ENCODE measurements at places on chromosomes 16 and 17. TPM values are rescaled to one million over a fixed set of nuclear protein-coding genes. Genes with fewer than 3 reads are reported as not detected.

The TEDC2 gene
- total RNA-seq = 17.7 TPM

- DNase-seq = no peak
These were observed 52.5 kb downstream of the SHCBP1 start for GRCh38 chr16:46568472-46569230.

GRCh38 chr17:68431661-68432071, 25.6 kb downstream of the WIPI1 start:
- DNase-seq = no peak

DNA sequence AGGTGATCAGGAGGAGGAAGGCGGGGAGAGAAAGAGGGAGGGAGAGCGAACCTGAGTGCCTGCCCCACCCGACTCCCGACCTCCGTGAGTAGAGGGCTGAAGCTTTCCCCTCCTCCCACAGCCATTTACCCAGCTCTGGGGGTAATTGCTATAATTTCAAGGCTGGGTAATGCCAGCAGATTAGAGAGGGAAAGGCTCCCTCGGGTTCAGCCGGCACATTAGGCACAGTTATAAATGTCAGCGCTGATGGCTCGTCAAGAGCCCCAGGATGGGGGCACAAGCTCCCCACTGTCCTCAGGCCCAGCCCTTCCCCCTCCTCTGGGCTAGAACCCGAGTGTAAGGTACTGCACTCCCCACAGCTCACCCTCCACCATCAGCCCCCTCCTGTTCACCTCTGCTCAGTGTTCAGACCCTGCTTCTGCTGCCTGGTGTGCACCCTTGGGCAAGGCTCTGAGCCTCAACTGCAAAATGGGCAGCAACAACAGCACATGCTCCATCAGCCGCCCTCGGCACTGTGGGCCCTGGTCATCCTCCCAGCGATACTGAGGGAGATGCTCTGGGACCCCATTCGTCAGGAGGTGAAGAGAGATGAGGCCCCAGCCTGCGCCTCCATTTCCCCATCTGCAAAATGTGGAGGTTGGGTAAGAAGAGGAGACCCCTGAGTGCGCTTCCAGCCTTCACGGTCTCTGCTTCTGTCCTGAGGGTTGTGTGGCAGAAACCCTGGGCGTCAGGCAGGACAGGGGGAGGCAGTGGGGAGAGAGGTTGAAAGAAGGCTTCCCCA, 77.2 kb downstream of the NT5M start:
- no peak for DNase-seq

The SLC47A2 gene
- 0.11 TPM for total RNA-seq

Measured in foreskin keratinocyte (primary cell).